ENCODE measurements at places on chromosomes 16 and 17.
A peak's percentile ranks its signal among the peaks of the same experiment; 100 is the strongest.

GRCh38 chr17:83005639-83006038 lies 73.8 kb upstream of the METRNL start:
- DNase-seq: no peak

- no peak for DNase-seq
These were observed 104.5 kb downstream of the SNX29 start for GRCh38 chr16:12081048-12081404.

GRCh38 chr16:57127037-57127763 lies 34.8 kb downstream of the CPNE2 start:
- no peak for DNase-seq

GRCh38 chr16:89863741-89864526 lies 9.5 kb upstream of the TCF25 start:
- peak; percentile 70 for DNase-seq

GRCh38 chr16:23724096-23724784 lies 11.2 kb upstream of the ERN2 start:
- DNase-seq: no peak

- DNase-seq: no peak
These were observed 7.6 kb downstream of the SNRNP25 start for GRCh38 chr16:60929-61878.

DNA sequence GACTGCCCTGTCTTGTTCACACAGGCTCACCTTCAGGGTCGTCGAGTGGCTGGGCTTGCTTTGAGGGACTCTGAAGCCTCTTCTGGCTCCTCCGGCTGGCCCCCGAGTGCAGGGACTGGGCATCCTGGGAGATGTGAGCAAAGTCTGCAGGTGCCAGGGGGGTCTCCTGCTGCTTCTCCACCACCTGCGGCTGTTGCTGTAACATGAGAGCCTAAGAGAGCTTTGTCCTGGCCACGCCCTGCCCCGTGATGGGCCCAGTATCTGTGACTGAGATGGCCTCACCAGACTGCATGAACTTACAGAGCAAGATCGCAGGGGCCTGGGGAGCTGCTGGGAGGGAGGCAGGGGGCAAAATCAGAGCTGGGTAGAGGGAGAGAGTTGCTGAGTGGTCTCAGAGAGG lies 12.5 kb downstream of the ERN2 start:
- DNase-seq: no peak

- DNase-seq: no peak
These were observed 15.0 kb upstream of the TAC4 start for GRCh38 chr17:49862781-49863331.

GRCh38 chr16:22232277-22233036 lies 26.4 kb downstream of the EEF2K start:
- DNase-seq: no peak

DNA sequence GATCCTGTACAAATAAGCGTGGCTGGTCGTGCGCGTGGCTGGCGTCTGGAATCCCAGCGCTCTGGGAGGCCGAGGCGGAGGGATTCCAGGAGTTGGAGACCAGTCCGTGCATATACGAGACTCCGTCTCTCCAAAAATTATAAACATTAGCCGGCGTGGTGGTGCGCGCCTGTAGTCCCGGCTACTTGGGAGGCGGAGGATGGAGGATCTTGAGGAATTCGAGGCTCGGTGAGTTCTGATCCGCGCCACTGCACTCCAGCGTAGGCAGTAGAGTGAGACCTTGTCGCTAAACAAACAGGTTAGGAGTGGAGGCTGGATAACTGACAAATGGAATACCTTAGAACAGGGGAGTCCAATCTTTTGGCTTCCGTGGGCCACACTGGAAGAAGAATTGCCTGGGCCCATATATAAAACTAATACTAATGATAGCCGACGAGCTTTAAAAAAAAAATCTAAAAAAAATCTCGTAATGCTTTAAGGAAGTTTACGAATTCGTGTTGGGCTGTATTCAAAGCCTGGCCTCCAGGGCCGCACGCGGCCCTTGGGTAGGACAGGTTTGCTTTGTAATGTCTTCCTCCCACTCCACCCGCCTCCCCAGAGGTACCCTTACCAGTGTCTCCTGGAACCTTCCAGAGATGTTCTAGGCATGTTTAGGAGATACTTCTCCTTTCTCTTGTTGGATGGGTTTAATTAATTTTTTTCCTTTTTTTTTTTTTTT lies 909 bp upstream of the RSL1D1 start:
- DNase-seq: no peak

- no peak for DNase-seq
These were observed 13.0 kb upstream of the NFATC3 start for GRCh38 chr16:68072038-68072695.

DNA sequence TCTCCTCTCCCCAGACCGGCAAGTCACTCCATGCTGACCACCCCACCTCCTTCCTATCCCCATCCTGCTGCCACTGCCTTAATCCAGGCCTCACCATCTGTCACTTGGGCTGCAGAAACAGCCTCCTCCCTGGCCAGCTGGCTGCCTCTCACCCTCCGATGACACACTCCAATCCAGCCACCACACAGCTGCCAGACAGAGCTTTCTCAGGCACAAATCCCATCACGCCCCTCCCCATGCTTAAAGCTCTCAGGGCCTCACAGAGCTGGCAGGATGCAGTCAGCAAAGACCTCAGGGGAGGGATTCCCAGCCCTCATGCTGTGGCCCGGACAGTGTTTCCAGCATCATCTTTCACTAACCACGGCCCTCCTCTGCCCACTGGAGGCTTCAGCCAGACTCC lies 13.7 kb downstream of the CAMKK1 start:
- no peak for DNase-seq

- DNase-seq: no peak
These were observed 7.3 kb upstream of the FOXN1 start for GRCh38 chr17:28498652-28499363.

GRCh38 chr16:86410529-86410928 lies 99.8 kb upstream of the FOXF1 start:
- no peak for DNase-seq

- DNase-seq: no peak
These were observed 10.9 kb upstream of the SPNS3 start for GRCh38 chr17:4422864-4423263.

GRCh38 chr16:84312783-84313382 lies 18.2 kb downstream of the WFDC1 start:
- DNase-seq: no peak

GRCh38 chr17:17415006-17415405 lies 61.8 kb upstream of the MED9 start:
- DNase-seq: no peak

GRCh38 chr17:83143817-83144231 lies 64.4 kb downstream of the METRNL start:
- no peak for DNase-seq

- no peak for DNase-seq
These were observed 6.7 kb upstream of the KRT31 start for GRCh38 chr17:41404024-41404671.

DNA sequence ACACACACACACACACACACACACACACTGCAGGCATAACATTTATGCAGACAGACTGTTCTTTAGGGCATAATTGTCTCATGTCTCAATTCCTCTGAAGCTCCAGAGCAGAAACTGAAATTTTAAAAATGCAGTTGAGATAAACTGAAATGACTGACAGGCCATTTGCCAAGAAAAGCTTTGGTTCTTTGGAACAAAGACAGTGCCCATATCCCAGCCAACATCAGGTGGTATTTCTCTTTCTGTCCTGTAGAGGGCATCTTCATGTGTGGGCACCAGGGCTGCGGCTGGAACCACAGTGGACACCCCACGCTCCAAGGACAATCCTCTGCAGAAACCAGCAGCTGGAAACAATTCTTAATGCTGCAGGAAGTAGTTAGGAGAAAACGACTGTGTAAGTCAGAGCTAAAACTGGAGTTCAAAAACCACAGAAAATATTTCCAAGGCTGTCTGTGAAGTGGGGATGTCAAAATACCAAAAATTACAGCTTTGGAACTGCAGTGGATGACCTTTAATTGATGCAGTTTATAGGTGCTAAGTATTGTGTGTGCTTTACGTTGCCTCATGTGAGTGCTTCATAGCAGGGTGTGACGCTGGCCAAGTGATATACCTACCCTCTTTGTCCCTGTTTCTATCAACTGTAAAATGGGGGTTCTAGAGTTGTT lies 10.6 kb upstream of the MEFV start:
- peak; percentile 46 for DNase-seq

GRCh38 chr16:27445502-27446175 lies 43.7 kb downstream of the IL21R start:
- no peak for DNase-seq

GRCh38 chr17:20210180-20210579 lies 201.0 kb downstream of the SPECC1 start:
- DNase-seq: no peak

DNA sequence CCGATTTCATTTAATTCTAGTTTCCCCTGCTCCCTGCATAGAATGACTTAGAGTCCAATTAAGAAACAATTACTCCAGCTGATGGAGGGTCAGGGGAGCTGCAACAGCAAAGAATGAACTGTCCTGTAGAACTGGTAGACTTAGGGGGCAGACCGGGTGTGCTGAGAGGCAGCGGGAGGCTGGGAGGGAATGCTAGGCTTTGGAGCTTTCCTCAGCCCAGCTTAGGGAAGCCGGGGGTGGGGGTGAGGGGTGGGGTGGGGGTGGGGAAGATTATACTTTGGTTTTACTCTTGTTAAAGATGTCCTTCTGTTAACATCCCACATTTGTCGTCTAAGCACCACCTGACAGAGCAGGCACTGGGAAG lies 458.6 kb upstream of the ASIC2 start:
- DNase-seq: no peak

GRCh38 chr17:76153202-76153601 lies 12.2 kb upstream of the FOXJ1 start:
- no peak for DNase-seq

GRCh38 chr17:42429726-42430447 lies 6.8 kb upstream of the CAVIN1 start:
- DNase-seq: no peak

- DNase-seq: no peak
These were observed 169.5 kb upstream of the CHMP6 start for GRCh38 chr17:80822021-80822699.

DNA sequence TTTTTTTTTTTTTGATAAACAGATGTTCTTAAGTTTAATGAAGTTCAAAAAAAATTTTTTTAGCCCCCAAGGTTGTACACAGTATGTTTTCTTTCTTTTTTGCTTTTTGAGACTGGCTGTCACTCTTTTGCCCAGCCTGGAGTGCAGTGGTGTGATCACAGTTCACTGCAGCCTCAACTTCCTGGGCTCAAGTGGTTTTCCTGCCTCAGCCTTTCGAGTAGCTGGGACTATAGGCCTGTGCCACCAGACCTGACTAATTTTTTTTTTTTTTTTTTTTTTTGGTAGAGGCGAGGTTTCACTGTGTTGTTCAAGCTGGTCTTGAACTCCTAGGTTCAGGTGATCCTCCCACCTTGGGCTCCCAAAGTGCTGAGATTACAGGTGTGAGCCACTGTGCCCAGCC lies 12.8 kb downstream of the ITGAE start:
- peak; percentile 27 for DNase-seq

DNA sequence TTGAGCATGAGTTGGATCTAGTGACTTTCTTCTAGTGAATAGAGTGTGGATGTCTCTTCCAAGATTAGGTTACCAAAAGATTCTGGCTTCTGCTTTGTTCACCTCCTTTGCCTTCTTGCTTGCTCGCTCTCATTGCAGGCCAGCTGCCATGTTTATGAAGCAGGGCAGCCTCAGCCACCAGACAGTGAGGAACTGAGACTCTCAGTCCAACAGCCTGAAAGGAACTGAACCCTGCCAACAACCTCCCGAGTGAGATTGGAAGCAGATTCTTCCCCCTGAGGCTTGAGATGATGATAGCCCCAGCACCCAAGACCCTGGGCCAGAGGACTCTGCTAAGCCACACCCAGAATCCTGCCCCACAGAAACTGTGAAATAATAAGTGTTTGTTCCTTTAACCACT lies 48.4 kb downstream of the NOG start:
- DNase-seq: no peak

DNA sequence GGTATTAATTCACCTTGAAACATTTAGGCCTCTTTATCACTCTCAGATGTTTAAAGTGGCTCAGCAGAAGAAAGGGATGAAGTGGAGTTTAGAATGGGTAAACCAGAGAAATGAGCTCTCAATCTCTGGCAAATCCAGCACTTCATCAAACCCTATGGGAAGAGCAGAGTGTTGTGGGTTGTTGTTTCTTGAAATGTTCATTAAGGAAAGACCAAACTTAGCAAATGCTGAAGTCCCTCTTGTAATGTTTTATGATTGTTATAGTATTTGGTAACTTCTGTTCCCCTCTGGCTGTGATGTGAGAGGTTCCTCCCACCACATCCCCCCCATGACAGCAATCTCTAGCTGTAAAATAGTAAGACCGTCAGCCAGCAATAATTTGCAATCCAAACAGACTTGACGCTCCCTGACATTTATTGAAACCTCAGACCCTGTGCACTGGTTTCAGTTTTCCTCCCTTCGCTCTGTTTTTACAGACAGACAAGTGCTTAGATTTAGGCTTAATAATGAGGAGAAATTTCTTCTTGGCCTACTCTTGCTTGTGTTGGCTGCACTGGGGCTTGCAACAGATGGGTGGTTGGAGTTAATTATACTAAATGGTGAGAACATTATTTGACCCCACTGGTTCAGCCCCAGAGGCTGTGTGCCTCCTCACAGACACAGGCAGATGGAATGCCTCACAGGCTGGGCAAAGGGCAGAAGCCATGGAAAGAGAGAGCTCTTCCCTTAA lies 609.4 kb upstream of the SOX9 start:
- DNase-seq: no peak

- DNase-seq: no peak
These were observed 4.9 kb downstream of the DOK4 start for GRCh38 chr16:57481421-57481820.

- no peak for DNase-seq
These were observed 106.3 kb upstream of the HAS3 start for GRCh38 chr16:68999114-68999513.

GRCh38 chr16:17603626-17604025 lies 132.9 kb upstream of the XYLT1 start:
- no peak for DNase-seq

- DNase-seq: no peak
These were observed 166.2 kb downstream of the XYLT1 start for GRCh38 chr16:17304491-17305119.

- peak; percentile 83 for DNase-seq
These were observed 14.4 kb downstream of the MIS12 start for GRCh38 chr17:5500589-5501391.

DNA sequence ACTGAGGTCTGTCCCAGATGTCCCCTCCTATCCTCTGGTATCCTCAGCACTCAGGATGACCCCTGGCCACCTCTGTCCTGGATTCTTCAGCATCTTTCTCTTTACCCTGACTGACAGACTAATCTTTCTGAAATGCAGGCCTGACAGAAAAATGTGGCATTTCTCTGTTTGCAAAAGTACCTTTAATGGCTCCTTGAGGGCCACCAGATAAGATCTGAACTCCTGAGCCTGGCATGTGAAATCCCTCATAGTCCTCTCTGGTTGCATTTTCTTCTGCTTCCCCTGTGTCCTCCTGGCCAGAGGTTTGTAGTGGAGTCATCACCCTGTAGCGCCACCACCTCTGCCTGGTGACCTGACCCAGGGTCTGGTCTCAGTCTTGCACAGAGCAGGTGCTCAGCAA lies 2.0 kb upstream of the ELMO3 start:
- DNase-seq: no peak

GRCh38 chr17:14245002-14245401 lies 8.3 kb upstream of the CDRT15 start:
- no peak for DNase-seq

GRCh38 chr16:75265911-75266701 lies 14.7 kb upstream of the BCAR1 start:
- no peak for DNase-seq
